ENCODE measurements at places on chromosomes 11 and 22.
A peak's percentile ranks its signal among the peaks of the same experiment; 100 is the strongest.

DNA sequence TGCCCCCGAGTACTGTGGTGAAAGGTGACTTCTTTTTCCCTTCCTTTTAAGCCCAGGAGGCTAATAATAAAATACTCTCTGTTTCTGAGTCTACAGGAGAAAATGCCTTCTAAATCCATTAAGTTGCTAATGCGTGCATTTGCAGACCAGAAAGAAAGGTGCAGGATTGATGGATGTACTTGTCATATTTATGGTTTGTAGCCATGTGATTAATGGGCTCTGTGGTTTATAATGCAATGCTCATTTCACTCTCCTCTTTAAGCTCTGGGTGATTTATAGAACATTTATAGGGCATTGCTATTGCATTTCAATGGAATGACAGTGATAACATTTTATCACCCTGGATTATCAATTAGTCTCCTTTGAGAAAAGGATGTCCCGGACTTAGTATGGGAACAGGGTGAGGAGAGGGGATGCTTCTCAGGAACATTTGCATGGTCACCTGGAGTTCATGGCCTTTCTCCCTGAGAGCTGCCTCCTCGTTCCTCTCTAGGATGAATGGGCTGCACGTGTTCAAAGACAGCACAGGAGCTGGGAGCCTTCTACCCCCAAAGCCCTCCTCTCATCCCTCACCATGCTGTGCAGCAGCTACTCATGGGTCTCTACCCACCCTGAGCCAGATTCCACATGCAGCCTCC, 82.8 kb upstream of the HMGXB4 start:
- DNase-seq, result no peak

DNA sequence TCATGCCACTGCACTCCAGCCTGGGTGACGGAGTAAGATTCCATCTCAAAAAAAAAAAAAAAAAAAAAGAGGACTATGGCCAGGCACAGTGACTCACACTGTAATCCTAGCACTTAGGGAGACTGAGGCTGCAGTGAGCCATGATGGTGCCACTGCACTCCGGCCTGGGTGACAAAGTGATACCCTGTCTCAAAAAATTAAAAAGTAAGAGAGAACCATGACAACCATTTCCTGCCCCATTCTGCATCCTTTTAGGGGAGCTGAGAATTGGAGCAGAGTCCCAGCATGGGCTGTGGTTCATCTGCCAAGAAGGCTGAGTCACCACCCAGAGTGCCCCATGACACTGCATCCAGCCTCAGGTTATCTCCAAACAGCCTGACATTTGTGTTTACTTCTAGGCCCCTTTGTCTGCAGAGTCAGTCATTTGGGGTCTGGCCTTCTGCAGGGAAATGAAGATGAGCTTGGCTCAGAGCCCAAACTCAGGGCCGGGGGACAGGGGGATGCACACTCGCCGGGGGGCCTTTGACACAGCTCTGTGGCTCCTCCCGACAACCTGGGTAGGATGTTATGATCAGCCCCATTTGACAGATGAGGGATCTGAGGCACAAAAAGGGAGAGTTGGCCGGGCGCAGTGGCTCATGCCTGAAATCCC, 4.7 kb downstream of the CSDC2 start:
- DNase-seq, result peak; percentile 47

GRCh38 chr22:17862646-17863181, 88.4 kb upstream of the BID start:
- no peak for DNase-seq

GRCh38 chr11:72598466-72598865, 75.8 kb downstream of the PDE2A start:
- no peak for DNase-seq

DNA sequence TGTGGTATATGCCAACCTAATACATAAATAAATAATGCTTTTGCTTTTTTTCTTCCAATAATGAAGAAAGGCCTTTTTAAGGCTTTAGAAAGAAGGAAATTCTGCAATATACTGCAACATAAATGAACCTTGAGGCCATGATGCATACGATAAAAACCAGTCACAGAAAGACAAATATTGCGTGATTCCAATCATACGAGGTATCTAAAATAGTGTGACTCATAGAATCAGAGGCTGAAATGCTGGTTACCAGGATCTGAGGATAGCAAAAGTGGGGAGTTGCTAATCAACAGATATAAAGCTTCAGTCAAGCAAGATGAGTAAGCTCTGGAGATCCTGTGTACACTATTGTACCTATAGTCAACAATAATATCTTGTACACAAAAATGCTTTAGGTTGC, 24.2 kb downstream of the MS4A6A start:
- DNase-seq, result no peak

GRCh38 chr11:5136261-5136660, 1.9 kb downstream of the OR52A5 start:
- DNase-seq, result no peak

Measured in GM04503 (cell line).